Stimulated activated CD8-positive, alpha-beta memory T cell treated with anti-CD3 and anti-CD28 coated beads, Interleukin-12 subunit alpha, Interleukin-12 subunit beta, amount 100 ng/mL, for 1 hour (primary cell): ENCODE measurements at places on chromosomes 5 and 9.

DNA sequence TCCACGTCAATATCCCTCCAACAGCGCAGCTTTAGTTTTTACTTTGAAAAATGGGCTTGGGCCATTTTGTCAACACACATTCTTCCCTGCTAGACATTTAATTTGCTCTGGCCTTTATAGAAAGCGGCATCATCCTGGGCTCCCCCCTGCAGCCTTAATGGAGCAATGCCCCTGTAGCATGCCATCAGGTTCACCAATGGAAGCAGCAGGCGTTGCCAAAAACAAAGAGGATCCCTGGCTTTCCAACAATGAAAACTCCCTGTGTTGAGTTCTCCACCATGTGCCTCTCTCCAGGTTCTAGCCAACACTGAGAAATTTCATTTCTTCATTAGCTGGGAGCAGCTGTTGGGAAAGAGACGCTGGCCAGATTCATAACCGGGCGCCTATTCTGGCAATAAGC lies 139.5 kb downstream of the ZNF622 start:
- DNase-seq = no peak

- no peak for DNase-seq
These were observed 28.0 kb upstream of the VCAN start for GRCh38 chr5:83443534-83443933.

- DNase-seq = no peak
These were observed 107.1 kb upstream of the MSX2 start for GRCh38 chr5:174617285-174617684.

GRCh38 chr5:174409070-174409469 lies 315.3 kb upstream of the MSX2 start:
- DNase-seq = no peak

- no peak for DNase-seq
These were observed 24.9 kb downstream of the TCF7 start for GRCh38 chr5:134139377-134139851.
